ENCODE measurements at places on chromosomes 12 and 14.

DNA sequence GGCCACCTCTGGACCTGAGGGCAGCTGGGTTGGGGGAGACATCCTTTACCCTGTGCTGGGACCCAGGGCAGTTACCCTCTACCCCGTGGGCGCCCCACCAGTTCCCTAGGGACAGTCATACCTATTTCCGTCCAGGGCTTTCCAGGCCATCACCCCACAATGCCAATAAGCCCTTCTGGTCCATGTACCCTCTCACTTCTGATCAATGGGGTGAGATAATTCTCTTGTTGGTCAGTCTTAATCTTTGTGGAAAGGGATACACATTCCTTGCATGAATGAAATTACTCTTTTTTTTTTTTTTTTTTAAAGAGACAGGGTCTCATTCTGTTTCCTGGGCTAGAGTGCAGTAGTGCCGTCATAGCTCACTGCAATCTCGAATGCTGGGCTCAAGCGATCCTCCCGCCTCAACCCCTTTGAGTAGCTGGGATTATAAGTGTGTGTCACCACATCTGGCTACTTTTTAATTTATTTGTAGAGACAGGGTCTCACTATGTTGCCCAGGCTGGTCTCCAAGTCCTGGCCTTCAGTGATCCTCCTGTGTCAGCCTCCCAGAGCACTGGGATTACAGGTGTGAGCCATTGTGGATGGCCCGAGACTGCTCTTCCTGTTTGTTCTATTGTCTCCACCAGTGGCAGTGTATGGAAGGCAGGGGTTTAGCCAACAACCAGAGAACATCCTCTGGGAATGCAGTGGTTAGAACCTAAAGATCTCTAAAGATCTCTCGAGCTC lies 46.3 kb upstream of the STON2 start:
- DNase-seq = no peak

DNA sequence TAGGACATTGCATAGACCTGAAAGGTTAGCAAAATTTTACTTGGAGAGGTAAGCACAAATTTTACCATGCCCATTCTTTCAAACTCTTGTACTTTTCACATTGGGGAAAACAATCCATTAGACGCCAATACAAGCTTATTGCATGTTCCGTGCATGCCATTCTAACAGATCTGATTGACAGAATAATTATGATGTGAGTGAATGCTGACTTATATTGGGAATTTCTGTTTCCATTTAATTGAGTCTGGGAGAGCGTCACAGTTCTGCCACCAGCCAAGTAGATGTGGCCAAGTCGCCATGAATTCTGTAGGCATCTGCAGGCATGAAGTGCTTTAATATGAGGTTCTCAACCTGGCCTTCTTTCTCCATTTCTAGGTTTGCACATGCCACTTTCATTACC lies 1097.4 kb downstream of the VRK1 start:
- DNase-seq = no peak

- no peak for DNase-seq
Observed at GRCh38 chr14:95163666-95164065, 6.3 kb upstream of the DICER1 start.

GRCh38 chr14:89507521-89507920 lies 90.5 kb upstream of the FOXN3 start:
- no peak for DNase-seq

DNA sequence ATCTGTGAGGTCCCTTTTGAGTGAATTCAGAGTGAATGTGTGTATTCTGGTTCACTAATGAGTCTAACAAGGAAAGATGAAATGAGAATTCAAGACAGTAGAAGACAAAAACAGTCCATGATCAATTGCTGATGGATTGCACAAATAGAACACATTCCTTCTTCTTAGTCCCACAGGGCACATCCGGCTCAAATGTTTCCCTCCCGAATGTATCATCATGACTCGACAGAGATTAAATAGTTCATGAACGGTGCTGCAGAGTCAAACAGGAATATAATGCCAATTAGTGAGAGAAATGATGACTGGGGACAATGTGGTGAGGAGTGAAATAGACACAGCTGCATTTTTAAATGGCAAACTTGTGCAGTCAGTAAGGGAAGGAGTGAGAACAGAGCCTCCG lies 11.5 kb upstream of the SFSWAP start:
- DNase-seq = no peak

GRCh38 chr14:61335049-61335448 lies 13.7 kb downstream of the PRKCH start:
- DNase-seq = no peak

DNA sequence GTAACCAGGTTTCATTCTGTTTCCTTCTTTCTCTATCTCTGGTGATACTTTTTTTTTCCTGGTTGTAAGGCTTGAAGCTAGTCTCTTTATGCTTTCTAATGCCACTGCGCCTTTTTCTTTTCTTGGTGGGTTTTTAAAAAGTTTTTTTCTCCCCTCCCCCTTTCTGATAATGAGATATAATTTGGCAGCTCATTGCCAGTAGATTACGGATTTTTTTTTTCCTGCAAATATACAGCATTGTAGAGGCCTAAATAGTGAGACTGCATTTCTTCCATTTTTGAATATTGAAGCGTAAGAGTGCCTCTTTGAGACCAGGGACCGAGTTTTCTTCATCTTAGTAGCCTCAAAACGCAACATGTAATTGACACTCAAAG lies 1.1 kb downstream of the PAPOLA start:
- no peak for DNase-seq

GRCh38 chr12:105067511-105068031 lies 16.7 kb downstream of the ALDH1L2 start:
- no peak for DNase-seq

DNA sequence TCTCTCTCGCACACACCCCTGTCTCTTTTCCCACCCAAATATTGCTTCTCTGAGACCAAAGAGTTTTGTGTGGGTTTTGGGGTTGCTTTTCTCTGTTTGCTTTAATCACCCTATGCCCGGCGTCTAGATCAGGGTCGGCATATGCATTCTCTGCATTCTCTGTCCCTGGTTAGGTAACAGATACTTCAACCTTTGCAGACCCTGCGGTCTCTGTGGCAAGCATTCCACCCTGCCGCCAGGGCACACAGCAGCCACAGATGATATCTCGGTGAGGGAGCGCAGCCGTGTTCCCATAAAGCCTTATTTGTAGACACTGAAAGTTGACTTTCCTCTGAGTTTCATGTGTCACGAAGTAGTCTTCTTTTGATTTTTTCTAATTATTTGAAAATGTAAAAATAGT lies 110.4 kb upstream of the FZD10 start:
- DNase-seq = no peak

- DNase-seq = no peak
Observed at GRCh38 chr12:85644508-85644907, 191.7 kb downstream of the RASSF9 start.

DNA sequence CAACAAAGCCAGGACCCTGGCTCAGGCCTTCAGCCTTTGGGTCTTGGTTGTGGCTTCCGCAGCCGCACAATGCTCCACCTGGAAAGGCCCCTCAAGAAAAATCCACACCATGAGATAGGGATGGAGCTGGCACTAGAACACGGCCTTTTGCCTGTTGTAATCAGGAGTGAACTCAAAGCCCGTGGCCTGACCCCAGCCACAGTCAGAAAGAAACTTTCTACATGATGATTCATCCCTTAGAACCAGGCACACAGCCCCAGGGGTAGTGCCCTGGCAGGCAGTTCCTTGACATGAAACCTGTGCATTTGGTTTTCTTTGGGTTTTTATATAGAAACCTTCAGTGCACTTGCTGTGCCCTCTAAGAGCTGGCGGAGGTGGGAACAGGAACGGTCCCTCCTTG lies 5.1 kb downstream of the CLMN start:
- DNase-seq = no peak
